ENCODE measurements at places on chromosomes 3 and 15.

- no peak for DNase-seq
Observed at GRCh38 chr3:136141291-136141785, 54.8 kb downstream of the MSL2 start.

GRCh38 chr15:87362531-87362930, 894.0 kb downstream of the NTRK3 start:
- no peak for DNase-seq

DNA sequence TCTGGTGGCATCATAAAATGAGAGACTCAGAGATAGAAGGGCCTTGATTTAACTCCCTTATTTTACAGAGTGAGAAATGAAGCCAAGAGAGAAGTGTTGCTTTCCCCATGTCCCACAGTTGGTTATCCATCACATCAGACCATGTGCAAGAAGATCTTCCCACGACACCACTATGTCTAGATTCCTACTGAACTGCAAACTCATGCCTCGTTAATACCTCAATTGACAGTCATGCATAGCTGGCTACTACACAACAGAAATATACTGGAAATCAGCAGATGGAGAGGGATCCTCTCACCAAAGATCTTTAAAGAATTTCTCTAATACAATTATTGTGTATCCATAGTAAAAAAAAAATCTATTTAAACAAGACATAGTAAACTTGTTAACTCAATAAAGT, 33.3 kb downstream of the PEAK1 start:
- DNase-seq: no peak

- DNase-seq: no peak
Observed at GRCh38 chr3:149726716-149727407, 25.4 kb downstream of the COMMD2 start.

- DNase-seq: no peak
Observed at GRCh38 chr3:101195951-101196713, 124.2 kb downstream of the IMPG2 start.

- DNase-seq: no peak
Observed at GRCh38 chr3:54691289-54691771, 236.5 kb downstream of the LRTM1 start.

GRCh38 chr15:77535845-77536244, 96.9 kb downstream of the LINGO1 start:
- no peak for DNase-seq

- DNase-seq: no peak
Observed at GRCh38 chr3:186754006-186754405, 29.4 kb upstream of the EIF4A2 start.

DNA sequence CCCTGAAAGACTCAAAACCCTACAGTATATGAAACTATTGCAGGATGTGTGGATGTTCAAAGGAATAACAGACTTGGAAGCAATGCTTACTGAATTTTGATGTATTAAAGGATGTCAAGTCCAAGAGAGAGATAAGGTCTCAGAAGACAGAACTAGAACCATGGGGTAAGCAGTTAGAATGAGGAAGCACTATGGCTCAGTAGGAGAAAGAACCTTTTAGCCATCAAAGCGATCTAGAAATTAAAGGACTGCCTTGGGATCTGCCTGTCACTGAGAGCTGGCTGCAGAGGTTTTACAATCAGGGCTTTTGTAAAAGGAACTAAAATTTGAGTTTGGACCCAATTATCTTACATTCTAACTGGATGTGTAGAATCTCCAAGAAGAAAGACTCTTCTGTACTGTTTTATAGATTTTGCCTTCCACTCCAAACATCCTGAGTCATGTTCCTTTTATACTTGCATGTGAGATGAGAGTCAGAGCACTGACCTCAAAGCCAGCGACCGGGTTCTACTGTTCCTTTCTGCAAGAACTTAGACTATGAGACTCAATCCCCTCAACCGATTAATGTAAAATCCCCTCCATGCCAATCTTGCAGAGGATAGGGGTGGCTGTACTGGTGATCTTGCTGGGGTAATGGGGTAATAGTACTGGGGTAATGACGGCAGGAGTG, 412.3 kb upstream of the TPRG1 start:
- DNase-seq: no peak

GRCh38 chr3:44359146-44359751, 20.7 kb downstream of the TCAIM start:
- no peak for DNase-seq

DNA sequence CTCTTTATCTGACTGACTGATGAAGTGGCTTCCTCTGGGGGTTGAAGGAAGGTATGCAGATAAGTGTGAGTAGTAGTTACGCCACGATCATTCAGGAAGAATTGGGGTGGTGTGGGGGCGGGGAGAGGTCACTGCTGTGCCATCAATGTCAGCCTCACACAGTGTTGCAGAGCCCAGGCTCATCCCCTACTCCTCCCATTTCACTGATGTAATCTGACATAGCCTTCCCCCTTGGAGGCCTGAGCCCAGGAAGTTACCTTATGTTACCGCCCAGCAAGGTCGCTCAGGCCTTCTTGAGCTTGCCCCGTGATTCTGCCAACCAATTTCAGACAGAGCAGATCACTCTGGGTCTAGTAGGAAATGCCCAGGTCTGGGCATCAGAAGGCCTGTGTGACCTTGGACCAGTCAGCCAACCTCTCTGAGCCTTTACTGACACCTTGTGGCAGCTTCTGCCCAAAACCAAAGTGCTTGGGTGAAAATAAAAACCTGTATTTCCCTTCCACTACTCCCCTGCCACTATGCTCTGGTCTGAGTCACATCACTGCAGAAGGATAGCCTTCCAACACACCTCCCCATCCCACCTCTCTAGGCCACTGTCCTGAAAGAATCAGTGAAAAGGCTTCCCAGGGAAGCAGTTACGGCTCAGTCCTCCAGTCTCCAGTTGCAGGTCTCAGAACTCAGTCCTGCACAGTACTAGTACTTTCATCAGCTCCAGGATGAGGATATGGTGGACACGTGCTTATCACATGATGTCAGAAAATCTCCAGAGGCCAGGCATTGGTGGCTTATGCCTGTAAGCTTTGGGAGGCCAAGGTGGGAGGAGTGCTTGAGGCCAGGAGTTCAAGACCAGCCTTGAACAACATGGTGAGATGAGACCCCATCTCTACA, 28.1 kb upstream of the INSYN1 start:
- no peak for DNase-seq

DNA sequence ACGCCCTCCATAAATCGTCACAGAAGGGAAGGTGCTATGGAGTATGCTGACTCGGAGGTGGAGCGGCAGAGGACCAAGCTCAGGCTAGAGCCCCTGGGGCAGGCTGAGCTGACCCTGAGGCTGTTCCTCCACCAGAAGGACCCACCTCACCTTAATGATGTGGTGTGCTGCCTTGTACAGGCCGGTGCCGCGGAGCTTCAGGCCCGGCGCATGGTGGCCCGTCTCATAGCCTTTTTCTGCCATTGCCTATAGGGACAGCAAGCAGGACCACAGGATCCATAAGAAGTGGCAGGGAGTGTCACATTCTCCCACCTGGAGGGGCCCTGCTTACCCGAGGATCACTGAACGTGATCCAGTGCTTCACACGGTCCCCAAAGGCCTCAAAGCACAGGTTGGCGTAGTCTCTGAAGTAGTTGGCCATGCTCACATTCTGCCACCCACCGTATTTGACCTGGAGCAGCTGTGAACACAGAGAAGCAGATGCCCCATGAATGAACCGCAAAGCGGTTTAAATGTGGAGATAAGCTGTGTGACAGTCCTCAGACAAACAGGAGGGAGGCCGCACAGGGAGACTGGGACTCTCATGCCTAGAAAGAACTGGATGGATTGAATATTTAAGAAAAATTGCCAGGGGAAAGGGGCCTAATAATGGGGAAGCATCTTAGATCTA, 4.8 kb downstream of the LCTL start:
- DNase-seq: no peak

DNA sequence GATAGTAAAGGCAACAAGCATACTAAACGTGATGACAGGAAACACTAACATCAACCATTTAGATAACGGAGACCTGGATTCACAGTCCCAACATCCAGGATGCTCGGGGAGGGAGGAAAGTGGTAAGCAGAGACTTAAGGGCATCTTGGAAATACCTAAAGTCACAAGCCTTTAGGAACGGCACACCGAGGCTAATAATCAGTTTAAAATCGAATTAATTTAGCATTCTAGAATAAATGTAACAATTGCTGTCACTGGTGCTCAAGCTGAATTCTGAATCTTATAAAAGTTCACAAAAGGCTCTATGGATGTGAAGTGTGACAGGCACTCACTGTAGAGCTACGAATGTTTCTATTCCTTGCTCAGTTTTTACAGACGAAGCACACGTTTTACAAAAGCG, 1.3 kb downstream of the CD47 start:
- no peak for DNase-seq

GRCh38 chr15:101406036-101406435, 83.5 kb downstream of the PCSK6 start:
- no peak for DNase-seq

GRCh38 chr15:40764629-40765103, 798 bp downstream of the GCHFR start:
- DNase-seq: no peak

DNA sequence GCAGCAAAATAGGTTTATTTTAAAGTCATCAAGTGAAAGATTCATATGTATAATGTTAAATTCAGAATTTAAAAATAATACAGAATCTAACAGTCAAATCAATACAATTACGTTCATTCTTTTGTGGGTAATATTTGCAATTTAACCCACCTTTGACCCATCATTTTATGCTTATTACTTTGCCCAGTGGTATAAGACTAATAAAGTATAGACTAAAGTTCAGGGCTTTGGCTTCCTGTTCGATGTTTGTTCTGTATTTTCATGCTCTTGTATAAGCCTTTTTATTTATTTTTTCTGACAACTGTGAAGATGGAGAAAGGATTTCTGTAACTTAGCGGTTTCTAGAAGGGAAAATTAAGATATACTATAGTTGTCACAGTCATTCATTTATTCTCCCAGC, 44.3 kb upstream of the EIF3J start:
- no peak for DNase-seq

DNA sequence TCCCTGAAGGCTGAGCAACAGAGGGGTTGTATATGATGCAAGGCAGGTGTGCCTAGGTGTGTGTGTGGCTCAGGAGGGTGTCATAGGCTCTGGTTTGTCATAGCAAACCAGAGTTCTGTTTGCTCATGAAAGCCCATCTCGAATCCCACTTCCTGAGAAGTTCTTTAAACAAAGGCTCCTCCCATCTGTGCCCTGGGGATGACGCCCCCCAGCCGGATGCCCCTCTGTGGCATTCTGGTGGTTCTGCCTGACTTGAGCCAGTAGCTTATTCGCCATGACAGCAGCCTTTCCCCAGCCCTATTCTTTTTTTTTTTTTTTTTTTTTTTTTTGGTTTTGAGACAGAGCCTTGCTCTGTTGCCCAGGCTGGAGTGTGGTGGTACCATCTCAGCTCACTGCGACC, 45.4 kb downstream of the PDIA5 start:
- no peak for DNase-seq

GRCh38 chr3:9430733-9431132, 33.3 kb downstream of the SETD5 start:
- no peak for DNase-seq

- no peak for DNase-seq
Observed at GRCh38 chr15:85604194-85604593, 190.5 kb downstream of the KLHL25 start.

- no peak for DNase-seq
Observed at GRCh38 chr15:65758242-65758641, 33.9 kb downstream of the DENND4A start.

- DNase-seq: no peak
Observed at GRCh38 chr3:193564012-193564411, 9.3 kb upstream of the ATP13A4 start.

GRCh38 chr3:171932153-171932611, 89.0 kb downstream of the TMEM212 start:
- no peak for DNase-seq

DNA sequence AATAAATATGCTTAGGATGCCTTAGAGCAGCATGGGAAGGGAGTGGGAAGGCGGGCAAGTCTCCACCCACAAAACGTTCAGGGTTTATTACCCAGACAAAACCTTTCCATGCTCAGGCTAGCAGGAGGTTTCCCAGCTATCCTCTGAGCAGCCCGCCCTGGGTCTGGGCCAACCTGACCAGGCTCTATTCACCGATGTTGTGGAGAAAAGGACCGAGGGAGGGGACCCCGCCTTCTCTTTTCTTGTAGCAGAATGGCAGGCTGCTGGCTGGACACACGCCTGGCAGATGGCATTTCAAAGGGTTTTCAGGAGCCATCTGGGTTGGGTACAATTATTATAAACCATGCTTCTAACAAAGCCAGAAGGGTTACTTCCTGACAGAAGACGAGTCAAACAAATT, 540.9 kb downstream of the MAGI1 start:
- no peak for DNase-seq
